ENCODE measurements at places on chromosomes 11 and 22.

- no peak for DNase-seq
Observed at GRCh38 chr22:20494978-20495860, at the start of gene KLHL22. TSS of gene KLHL22 (minus strand) at chr22:20495795. CDS start at chr22:20489211, 6,584 bp downstream.

DNA sequence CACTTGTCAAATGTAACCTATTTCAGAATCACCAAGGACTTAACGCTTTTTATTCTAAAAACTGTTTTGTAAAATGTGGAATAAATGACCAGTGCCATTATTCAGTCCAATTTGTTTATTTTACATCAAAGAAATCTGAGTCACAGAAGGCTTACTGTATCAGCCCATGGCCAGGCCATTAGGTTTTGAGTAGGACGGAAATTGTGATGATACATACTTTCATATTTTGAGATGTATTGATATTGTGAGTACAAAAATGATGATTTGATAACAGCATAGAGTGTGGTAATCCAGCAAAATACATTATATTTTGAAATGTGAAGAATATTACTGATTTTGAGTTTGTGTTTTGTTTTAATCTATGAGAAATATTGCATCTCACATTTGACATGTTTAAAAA lies 81.1 kb downstream of the PIWIL3 start:
- no peak for DNase-seq

- no peak for DNase-seq
Observed at GRCh38 chr11:1076061-1076665, 1.5 kb downstream of the MUC2 start.

GRCh38 chr22:19723983-19724827 lies 866 bp downstream of the GP1BB start:
- no peak for DNase-seq

DNA sequence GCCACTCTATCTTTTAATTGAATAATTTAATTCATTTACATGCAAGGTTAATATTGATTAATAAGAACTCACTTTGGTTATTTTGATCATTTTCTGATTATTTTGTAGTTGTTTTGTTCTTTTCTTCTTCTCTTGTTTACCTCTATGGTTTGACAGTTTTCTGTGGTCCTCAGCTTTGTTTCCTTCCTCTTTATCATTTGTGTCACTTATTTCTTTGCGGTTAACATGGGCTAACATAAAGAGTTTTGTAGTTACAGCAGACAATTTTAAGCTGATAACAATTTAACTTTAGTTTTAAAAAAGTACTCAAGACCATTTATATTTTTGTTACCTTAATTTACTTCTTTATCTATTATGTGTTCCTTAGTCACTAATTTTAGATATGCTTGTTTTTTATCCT lies 1032.8 kb upstream of the RAG2 start:
- DNase-seq = no peak

- DNase-seq = no peak
Observed at GRCh38 chr11:108754901-108755625, 90.2 kb downstream of the DDX10 start.

DNA sequence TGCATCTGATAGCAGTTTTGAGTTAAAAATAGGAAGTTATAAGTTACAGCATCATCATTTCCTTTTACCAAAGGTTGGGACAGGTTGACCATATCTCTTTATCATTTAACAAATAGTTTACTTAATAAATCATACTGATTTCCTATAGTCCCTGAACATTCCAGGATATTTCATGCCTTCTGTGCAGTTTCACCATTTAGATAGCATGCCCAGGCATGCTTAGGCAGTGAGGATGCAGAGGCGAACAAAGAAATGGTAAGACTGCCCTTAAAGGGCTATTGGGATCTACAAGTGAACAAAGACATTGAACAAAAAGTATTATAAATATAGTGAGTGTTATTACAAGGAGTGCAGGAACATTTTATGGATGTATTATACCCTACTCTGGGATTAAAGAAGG lies 96.4 kb downstream of the PRMT3 start:
- DNase-seq = no peak

GRCh38 chr22:46799626-46800025 lies 37.2 kb downstream of the TBC1D22A start:
- no peak for DNase-seq
